RPMI8226 (cell line): ENCODE measurements at places on chromosomes 6 and 20.
A peak's percentile ranks its signal among the peaks of the same experiment; 100 is the strongest.

DNA sequence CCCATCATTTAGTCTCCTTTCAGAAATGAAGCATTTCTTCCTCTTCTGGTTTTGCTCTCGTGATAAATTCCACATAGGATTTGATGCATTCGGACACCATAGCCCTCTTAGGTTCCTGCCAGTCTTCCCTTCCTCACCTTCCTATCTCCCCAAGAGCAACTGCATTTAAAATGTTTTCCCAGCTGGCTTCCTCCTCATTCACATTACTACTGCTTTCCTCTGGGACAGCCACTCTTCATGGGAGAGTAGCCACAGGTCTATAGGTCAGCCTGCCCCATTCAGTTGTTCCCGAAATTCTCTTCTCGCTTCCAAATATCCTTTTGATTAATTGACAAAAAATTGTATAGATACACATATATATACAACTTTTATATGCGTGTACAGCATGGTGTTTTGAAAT, 214.2 kb upstream of the PDE10A start:
- no peak for DNase-seq

- no peak for DNase-seq
Measured at GRCh38 chr6:95572098-95572497, 5.2 kb upstream of the MANEA start.

GRCh38 chr6:53624502-53624901, 41.1 kb downstream of the KLHL31 start:
- DNase-seq, result no peak

DNA sequence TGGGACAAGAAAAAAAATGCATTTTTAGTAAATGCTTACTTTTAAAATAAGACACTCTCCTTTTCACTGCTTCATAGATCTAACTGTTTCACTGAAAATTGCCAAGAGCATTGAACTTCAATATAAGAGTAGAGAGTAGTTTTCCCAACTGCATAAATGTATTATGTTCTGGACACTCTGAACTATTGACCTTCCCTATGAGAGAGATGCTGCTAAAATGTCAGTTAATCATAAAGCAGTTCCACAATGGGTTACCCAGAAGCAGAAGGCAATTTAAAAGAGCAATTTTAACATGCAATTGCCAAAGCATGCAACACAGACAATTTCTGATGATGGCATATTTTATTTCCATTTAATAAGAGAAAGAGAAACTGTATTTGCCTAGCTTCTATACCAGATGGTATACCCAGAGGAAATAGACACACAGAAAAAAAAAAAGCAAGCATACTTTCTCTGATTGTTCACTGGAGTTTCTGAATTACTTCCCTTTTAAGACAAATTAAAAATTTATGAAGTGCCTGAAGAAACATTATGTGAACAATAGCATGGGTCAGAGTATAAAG, 279.1 kb upstream of the THEMIS start:
- DNase-seq, result no peak

DNA sequence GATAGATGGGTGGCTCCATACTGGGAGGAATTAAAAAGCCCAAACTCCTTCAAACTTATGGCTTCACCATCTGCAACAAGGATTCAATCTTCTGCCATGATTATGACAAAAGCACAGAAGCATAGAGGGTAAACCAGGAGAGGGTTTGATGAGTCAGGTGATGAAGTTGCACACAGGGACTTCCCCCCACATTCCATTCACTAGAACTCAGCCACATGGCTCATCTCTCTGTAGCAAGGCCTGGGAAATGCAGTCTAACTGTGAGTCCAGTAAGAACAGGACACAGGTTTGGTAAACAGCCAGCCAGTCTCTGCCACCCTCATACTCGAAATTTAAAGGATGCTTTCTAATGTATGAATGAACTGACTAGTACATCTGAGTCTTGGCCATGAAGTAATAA, 142.9 kb downstream of the HIVEP2 start:
- DNase-seq, result peak; percentile 52

DNA sequence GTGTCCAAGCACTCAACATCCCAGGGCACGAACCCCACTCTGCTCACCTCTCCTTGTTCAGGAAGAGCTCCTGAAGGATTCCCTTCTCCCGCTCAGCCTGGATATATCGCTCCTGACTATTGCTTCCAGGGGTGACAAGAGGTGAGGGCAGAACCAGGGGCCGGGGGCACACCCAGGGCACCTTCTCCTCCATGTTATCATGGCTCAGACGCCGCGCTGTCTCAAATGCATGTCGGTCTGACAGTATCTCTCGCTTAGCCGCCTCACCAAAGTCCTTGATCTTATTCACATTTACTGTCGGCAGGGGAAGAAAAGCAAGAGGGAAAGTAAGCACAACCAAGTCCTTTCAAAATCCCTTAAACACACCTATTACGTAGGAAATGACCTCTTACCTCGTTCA, 13.1 kb downstream of the PPP1R10 start:
- DNase-seq, result no peak

GRCh38 chr6:62129127-62129526, 156.9 kb downstream of the KHDRBS2 start:
- no peak for DNase-seq

GRCh38 chr20:9999645-10000044, 35.1 kb upstream of the ANKEF1 start:
- peak; percentile 78 for DNase-seq

- no peak for DNase-seq
Measured at GRCh38 chr6:141123049-141123448, 1009.7 kb upstream of the GJE1 start.

- DNase-seq, result no peak
Measured at GRCh38 chr6:15499125-15499524, 163.7 kb downstream of the DTNBP1 start.

GRCh38 chr20:19492116-19492515, 265.9 kb upstream of the RIN2 start:
- DNase-seq, result no peak

- DNase-seq, result peak; percentile 9
Measured at GRCh38 chr6:106546691-106547414, 82.4 kb downstream of the RTN4IP1 start.

DNA sequence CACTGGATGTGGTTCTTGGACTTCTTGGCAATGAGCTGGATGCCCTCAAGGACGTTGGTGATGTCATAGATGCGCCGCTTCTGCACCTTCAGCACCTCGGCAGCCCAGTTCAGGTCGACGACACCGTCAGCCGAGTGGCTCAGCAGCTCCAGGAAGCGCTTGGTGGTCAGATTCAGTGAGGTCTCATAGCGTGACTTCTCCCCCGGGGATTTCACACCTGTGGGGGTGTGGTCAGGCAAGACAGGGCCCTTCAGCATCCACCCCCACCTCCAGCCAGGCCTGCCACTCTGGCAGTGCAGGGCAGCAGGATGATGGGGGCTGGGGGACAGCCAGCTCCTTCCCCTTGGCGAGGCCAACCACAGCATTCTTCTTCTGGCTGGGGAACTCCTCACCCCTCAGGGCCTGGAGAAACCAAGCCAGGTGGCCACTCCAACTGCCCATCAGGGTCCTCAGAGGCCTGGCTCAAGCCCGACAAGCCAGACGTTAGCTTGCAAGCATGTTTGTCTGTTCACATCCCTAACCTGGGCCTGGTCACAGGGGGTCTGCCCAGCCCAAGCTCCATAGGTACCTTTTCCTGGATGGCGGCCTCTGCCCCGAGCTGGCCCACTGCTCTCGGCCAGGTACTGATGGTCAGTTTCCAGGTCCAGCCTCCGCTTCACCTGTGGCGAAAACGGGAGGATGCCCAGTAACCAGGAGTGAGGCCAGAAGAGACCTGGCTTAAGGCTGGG, 5.7 kb upstream of the NECAB3 start:
- DNase-seq, result no peak

GRCh38 chr20:17569616-17570346, at the start of gene DSTN:
TSS of gene DSTN (plus strand) at chr20:17570075. CDS start at chr20:17570209, 134 bp downstream.
- peak; percentile 95 for DNase-seq

GRCh38 chr20:46990596-46991104, 96.0 kb downstream of the EYA2 start:
- no peak for DNase-seq

DNA sequence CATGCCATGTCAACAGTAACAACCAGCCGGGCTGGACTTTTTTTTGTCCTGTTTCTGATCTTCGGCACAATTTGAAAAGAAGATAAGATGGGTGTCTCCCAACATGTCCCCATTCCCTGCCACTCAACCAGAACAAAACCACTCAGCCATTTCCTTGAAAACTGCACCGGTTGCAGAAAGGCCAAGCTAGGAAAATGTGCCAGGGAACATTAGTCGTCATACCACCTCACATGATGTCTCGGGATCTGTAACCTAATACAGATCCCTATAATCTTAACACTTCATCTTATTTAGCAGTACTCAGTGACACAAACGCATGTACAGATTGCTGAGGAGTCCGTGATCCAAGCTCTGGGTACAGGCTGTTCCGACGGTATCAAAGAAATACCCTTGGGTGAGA, 46.5 kb downstream of the ALDH8A1 start:
- no peak for DNase-seq

DNA sequence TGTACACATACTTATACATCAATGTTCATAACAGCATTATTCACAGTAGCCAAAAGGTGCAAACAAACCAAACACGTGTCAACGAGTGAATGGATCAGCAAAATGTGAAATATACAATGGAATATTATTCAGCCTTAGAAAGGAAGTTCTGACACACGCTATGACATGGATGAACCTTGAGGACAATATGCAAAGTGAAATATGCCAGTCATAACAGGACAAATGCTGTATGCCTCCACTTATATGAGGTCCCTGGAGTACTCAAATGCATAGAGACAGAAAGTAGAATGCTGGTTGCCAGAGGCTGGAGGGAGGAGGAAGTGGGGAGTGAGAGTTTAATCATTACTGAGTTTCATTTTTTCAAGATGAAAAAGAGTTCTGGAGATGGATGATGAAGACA, 37.8 kb upstream of the IGF2R start:
- peak; percentile 33 for DNase-seq

- DNase-seq, result no peak
Measured at GRCh38 chr20:32125506-32125905, 16.0 kb downstream of the TM9SF4 start.

- DNase-seq, result no peak
Measured at GRCh38 chr6:99177736-99178135, 171.7 kb downstream of the FAXC start.

- no peak for DNase-seq
Measured at GRCh38 chr6:83978324-83978734, 55.2 kb upstream of the MRAP2 start.

- no peak for DNase-seq
Measured at GRCh38 chr6:125434760-125435159, 133.0 kb upstream of the HDDC2 start.

DNA sequence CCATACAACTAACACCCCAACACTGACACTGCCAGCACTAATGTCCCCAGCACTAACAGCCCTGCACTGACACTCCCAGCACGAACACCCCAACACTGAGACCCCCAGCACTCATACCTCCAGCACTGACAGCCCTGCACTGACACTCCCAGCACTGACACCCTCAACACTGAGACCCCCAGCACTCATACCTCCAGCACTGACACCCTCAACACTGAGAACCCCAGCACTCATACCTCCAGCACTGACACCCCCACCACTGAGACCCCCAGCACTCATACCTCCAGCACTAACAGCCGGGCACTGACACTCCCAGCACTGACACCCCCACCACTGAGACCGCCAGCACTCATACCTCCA, 57.2 kb downstream of the ERMARD start:
- no peak for DNase-seq

DNA sequence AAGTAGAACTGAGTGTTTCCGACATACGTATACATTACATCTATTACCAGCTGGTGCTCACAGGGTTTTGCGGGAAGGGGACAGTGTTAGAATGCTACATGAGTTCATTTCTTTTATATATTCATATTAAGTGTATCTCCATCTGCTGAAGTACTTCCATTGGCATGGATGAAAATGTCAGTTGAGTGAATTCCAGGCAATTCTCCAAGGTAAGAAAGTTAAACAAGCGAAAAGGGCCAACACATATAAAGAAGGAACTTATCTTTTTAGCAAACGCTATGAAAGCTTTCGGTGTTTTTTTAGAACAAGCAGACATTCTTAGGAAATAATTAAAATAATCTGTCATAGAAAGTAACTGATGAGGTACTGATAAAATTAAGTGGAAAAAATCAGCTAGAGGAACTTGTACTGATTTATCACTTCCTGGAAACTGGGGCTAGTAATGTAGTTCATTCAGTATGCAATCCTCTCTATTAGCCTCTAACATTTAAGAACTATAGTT, 34.6 kb downstream of the RNF146 start:
- no peak for DNase-seq

- DNase-seq, result no peak
Measured at GRCh38 chr20:24316731-24317130, 152.7 kb upstream of the SYNDIG1 start.

DNA sequence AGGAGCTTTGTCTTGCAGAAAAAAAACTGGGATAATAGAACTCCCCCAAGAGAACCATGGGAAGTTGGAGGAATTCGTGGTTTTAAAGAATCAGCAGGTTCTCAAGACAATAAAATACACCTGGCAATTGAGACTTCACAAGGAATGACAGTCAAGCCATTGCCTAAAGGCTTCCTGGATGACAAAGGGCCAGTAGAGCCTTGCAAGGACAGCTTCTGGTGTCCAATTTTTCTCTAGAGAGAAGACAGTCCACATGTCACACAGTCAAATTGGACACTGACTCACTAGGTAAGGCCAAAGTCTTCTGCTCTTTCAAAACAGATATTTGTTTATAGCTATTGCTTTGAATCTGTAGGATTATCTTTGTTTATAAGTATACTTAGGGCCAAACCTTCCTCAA, 80.3 kb upstream of the BMP5 start:
- no peak for DNase-seq

- no peak for DNase-seq
Measured at GRCh38 chr20:57394121-57395082, 3.2 kb downstream of the RBM38 start.

- DNase-seq, result no peak
Measured at GRCh38 chr20:24446811-24447210, 22.6 kb upstream of the SYNDIG1 start.

DNA sequence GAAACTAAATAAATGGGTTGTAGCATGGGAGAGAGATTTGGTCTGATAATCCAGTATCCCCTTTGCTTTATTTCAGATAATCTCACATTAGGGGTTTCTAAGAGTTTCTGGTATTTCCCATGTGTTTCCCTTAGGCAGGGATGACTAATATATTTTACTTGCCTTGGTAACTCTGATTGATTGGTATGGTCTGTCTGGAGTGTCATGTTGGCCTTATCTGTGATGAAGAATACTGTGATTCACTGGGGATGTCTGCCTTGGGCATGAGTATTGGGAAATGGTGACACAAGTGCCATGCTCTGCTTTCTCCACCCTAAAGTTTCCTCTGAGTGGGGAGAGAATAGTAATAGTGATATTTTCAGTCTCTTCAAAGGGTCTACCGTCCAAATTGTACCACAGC, 10.1 kb downstream of the SLC22A2 start:
- DNase-seq, result no peak
